ENCODE measurements at places on chromosomes 11 and 22. TPM values are rescaled to one million over a fixed set of nuclear protein-coding genes. Genes with fewer than 3 reads are reported as not detected.

- H3K27me3 ChIP-seq, result no peaks in the 10 kb centered on the region
- H3K4me1 ChIP-seq, result no peaks in the 10 kb centered on the region
- H3K36me3 ChIP-seq, result 0 out of 2 replicates have a peak, but pooled peaks cover 3% of the 10 kb centered on the region
- no peak for DNase-seq
- H3K4me3 ChIP-seq, result no peak overlapping the region
Measured at GRCh38 chr11:110141812-110142211, 48.6 kb downstream of the ZC3H12C start.

The FAM227A gene
- total RNA-seq, result 0.33 TPM

- H3K27me3 ChIP-seq, result no peaks in the 10 kb centered on the region
- no peak for DNase-seq
- peaks cover 8% of the 10 kb centered on the region for H3K4me1 ChIP-seq
- no peak overlapping the region for H3K4me3 ChIP-seq
- H3K27ac ChIP-seq, result no peak overlapping the region
Measured at GRCh38 chr11:75073459-75074190, 23.1 kb downstream of the OR2AT4 start.

The SCUBE1 gene
- total RNA-seq, result not detected

DNA sequence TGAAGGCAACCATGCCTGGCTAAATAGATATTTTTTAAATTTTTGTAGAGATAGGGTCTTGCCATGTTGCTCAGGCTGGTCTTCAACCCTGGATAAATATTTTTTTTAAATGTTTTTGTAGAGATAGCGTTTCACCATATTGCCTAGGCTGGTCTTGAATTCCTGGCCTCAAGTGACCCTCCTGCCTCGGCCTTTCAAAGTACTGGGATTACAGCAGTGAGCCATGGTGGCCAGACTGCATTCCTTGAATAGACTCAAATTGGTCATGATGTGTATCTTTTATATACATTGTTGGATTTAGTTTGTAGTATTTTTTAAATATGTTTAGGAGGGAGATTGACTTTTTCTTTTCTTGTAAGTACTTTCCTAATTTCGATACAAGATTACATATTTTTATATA is 325.7 kb upstream of the C11orf87 start:
- no peak overlapping the region for H3K27ac ChIP-seq
- no peak overlapping the region for H3K4me3 ChIP-seq
- H3K36me3 ChIP-seq, result no peaks in the 10 kb centered on the region
- H3K4me1 ChIP-seq, result no peaks in the 10 kb centered on the region
- H3K27me3 ChIP-seq, result no peaks in the 10 kb centered on the region

The ST13 gene
- total RNA-seq, result 183 TPM

DNA sequence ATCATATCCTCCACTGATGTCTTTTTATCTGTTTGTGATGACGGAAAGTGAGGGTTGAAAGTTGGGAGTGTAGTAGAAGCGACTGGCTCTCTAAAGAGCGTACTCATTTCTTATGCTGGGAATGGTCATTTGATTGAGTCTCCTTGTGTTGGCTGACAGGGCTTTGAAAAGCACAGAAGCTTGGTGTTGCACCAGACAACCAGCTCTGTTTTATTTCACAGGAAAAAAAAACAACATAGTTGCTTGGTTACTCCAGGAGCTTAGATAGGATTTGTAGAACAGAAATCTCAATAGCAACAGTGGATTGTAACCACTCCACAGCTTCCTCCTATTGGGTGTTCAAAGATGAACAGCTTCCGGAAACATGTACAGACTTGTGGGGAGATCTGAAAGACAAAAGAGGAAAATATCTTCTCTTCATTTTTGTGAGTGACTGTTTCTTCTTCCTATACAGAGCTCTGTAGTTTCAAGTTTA is 2.7 kb downstream of the RBM14 start:
- H3K27ac ChIP-seq, result peak overlapping the region; percentile 40
- no peaks in the 10 kb centered on the region for H3K27me3 ChIP-seq
- no peak for DNase-seq
- H3K4me1 ChIP-seq, result 0 out of 2 replicates have a peak, but pooled peaks cover 2% of the 10 kb centered on the region
- H3K36me3 ChIP-seq, result peaks cover 24% of the 10 kb centered on the region

The KLHL35 gene
- 0.21 TPM for total RNA-seq
